ENCODE measurements at places on chromosomes 16 and 17.

DNA sequence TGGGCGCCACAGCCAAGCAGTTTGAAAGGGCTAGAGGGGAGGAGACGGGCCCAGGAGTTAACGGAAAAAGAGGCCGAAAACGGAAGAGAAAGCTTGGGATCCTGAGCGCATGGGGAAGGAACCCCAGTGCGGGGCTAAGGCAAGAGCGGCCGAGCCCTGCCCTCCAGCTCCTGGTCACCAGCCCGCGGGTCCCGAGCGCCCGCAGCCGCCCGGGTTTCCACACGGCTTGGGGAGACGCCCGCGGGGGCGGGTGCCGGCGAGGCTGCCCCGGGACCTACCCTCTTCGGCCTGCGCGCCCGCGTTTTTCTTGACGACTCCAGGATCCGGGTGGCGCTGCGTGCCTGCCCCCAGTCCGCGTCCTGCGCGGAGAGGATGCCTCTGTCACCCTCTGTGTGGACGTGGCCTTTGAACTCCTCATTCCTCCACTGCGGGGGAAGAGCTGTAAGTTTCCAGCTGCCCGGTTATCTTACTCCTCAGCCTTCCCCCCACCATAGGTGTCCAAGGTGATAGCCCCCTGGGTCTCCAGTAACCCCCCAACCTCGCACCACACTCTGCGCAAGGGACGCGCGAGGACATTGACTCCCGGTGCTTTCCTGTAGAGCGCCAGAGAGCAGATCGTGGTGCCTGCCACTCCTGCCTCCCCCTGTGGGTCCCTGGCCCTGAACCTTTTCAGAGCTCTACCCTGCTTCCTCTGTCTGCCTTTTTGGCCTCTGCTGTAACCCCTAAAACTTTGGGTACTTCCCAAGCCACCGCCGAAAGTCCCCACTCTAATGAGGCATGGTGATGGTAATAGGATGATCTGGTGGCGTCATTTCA lies 1.7 kb upstream of the CDH11 start:
- DNase-seq, result peak; percentile 48

DNA sequence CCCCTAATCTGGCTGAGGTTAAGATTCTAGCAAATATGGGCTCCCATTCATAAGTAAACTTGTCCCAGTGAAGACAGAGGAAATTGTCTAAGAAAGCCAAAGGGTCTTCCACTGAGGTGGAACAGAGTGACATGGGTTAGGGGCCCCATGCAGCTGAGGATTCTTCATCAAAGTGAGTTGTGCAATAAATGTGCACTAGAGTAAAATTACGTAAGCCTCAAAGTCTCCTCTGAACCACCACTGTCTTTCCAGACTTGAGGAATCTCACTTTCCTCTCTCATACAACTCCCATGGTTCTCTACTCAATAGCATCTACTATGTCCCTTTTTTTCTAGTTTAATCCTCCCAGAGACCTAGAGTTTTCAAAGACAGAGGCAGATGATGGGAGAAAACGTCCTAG lies 132.4 kb downstream of the CA10 start:
- no peak for DNase-seq

DNA sequence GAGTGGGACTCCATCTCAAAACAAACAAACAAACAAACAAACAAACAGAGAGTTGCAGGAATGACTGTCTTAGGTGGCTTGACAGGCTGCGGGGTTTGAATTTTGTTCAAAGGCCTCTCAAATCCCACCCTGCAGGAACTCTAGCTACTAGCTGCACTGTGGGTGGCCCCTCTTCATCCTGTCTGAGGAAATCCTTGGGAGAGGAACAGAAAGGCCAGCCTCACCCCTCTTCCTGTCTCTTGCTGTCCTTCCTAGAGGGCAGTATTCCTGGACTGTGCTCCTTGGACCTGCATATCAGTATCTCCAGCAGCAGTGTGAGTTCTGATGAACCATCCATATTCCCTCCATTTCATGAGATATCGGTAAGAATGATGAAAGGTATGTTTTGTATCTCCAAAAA lies 2.0 kb upstream of the CCDC92B start:
- DNase-seq, result no peak

DNA sequence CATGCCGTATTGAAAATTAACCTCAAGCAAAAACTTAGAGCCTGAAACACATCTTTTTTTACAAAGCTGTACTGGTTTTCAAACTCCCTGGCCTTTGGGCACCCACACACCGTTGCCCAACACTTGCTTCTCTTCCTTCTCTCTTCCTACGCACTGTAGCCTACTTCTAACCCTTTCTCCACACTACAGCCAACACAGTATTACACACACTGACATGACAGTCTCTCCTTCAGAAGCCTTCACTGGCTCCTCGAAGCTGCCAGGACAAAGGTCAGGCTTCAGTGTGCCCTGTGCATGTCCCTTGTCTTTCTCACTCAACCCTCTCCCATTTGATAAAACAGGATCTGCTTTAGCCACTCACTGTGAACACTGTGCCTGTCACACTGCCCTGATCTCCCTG lies 8.0 kb downstream of the FANCA start:
- DNase-seq, result no peak

DNA sequence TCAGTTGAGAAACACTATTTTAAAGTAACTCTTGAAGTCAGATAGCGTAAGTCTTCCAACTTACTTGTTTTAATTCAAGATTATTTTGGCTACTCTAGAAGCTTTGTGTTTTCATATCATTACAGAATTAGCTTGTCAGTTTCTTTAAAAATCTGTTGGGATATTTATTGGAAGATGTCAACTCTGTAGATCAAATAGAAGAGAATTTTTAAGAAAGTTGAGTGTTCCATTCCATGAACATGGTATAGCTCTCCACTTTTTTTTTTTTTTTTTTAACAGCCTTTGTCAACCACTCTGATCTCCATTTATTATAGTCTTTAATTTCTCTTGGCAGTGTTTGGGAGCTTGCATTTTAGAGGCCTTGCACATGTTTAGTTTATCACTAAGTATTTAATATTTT lies 28.7 kb downstream of the NLK start:
- no peak for DNase-seq

DNA sequence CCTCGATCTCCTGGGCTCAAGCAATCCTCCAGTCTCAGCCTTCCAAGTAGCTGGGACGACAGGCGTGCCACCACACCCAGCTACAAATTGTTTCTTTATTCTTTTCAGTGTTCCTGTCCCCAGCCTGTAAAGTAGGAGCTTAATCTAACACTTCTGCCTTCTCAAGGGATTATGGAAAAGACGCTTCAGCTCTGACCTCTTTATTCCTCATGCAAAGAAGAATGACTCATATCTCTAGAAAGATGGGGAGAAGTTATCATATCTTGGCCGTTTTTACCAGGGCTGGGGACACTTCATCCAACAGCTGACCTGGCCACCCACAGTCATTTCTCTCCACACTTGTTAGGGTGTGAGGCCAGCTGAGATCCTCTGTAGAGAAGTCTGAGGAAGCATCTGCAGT lies 172.6 kb downstream of the HAPSTR1 start:
- DNase-seq, result no peak

GRCh38 chr16:11580451-11581086 lies 6.2 kb downstream of the LITAF start:
- no peak for DNase-seq

- DNase-seq, result no peak
These were observed 26.1 kb upstream of the KIF2B start for GRCh38 chr17:53796642-53797041.

GRCh38 chr17:8851600-8851999 lies 15.9 kb downstream of the PIK3R6 start:
- no peak for DNase-seq

DNA sequence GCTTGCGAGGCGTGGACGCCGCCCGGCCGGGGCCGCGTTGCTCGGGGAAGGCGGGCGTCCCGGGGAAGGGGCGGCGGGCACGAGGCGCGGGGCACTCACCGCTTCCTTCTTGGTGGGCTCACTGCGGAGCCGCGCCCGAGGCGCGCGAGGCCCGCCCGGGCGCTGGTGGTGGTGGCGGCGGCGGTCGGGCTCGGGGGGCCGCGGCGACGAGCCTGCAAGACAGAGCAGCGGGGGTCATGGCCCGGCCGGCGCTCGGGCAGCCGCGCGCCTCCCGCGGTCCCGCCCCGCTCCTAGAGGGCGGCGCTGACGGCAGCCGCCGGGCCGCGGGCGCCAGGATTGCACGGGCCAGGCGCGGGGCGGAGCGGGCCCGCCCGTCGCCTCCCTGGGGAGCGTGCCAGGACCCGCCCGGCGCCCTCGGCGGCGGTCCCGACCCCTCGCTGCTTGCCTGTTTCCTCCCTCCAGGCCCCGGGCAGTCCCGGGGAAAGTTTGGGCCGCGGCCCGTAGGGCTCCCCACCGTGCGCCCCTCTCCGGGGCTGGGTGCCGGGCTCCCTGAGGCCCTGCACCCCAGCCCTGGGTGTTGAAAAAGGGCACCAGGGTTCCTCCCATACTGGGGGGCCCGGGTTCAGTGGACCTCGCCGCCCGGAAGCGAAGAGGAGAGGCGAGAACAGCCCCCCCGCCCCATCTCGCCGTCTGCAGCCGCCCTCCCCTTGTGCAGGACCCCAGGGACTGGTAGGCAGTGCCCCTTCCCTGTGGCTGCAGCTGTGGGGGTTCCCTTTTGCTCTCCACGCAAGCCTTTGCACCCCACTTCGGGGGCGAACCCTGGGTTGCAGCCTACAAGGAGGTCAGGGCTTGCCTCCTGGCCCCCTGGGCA lies at the start of gene C16orf74:
Gene C16orf74, minus strand, starts transcription at position 270 of the 871 bp plus-strand sequence. CDS start 15,879 bp downstream, outside the sequence.
- peak; percentile 38 for DNase-seq

DNA sequence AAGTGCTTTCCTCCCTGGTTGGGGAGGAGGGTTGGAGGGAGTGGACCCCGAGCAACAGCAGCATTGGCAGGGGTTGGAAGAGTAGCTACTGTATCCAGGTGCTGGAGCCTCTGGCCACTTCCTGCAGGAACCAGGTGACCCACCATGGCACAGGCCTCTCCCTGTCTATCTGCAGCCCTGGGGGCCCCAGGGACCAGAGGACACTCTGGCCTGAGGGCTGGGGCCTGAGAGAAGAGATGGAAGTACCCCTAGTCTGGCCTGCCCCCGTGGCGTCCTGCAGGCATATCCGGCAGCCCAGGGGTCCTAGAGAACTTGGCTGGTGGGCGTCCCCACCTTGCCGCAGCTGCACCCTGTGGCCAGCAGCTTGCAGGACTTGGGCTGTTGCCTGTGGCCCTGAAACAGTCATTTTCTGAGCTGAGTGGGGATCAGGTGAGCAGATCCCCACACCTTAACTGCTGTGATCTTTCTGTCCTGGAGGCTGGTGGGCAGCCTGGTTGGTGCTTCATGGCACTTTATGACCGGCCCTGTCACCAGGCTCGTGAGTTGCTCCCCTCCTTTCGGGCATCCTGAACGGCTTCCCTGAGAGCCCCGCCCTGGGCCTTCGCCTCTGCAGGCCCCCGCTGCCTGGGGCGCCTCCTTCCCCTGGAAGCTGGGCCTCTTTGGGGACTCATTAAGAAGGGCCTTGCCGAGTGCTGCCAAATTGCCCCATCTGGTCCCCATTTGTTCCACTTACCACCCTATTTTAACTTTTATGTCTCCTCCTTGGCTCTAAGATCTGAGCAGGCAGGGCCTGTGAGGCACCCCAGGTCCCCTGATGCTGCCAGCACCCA lies 298.6 kb downstream of the SEC14L1 start:
- DNase-seq, result no peak

DNA sequence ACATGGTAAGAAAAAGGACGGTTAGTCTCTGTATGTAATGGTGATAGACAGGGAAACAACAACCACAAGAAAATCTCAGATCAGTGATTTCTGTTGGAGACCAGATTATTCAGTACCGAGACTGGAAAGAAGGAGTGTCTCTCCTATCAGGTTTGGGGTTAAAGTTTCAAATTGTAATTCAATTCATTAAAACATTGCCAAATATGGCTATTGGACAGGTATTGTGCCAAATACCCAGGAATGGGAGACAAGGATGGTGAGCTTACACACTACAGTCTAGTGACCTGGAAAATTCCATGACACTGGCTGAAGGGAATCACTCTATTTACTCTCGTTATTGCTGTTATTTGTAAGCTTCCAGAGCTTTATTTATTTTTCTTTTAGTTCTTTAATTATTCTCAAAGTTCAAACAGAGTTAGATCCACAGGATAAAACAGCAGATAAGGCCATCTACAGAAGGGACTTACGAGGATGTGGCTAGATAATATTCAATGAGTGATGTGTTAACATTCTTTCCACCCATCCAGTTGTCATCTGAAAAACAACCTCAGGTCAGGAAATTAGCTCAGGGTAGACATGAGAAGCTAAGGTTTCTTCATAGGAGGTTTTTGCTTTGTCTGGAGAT lies 25.1 kb upstream of the MMD start:
- peak; percentile 75 for DNase-seq

DNA sequence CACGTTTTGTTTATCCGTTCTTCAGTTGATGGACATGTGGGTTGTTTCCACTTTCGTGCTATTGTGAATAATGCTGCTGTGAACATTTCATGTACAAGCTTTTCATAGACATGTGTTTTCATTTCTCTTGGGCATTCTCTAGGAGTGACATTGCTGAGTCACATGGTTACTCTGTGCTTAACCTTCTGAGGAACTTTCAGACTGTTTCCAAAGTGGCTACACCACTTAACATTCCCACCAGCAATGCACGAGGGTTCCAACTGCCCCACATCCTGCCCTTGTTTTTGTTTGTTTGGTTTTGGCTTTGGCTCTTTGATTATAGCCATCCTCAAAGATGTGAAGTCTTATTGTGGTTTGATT lies 14.2 kb upstream of the PEMT start:
- peak; percentile 67 for DNase-seq

GRCh38 chr16:78286065-78286464 lies 186.6 kb downstream of the WWOX start:
- DNase-seq, result no peak

- no peak for DNase-seq
These were observed 49.7 kb downstream of the RNF112 start for GRCh38 chr17:19460700-19461099.

DNA sequence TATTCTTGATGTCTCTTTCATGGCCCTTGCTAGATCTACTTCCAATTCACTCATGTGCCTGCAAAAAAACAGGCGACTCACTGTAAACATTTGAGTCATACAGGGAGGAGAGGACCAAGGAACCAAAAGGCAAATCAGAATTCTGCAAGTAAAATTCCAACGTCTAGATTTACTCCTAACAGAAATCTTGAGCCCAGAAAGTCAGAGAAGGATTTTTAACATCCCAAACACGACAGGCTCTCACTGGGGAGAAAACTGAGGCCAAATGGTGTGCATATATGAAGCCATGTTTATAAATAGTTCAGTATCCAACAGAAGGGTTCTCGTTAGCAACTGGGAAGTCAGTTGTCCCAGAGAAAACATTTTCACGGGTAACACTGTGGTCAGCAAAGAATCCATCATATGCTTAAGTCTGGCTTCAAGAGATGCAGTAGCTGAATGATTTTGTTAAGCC lies 40.1 kb downstream of the LITAF start:
- peak; percentile 71 for DNase-seq

- no peak for DNase-seq
These were observed 12.0 kb downstream of the CPSF4L start for GRCh38 chr17:73249700-73250099.
